SJCRH30 (cell line): ENCODE measurements at places on chromosomes 1 and 21. TPM values are rescaled to one million over a fixed set of nuclear protein-coding genes. Genes with fewer than 3 reads are reported as not detected.

BTG2 gene
- total RNA-seq, result 59.8 and 63.1 TPM in 2 replicates

UMODL1 gene
- 0.30 and 0.79 TPM in 2 replicates for total RNA-seq

MEAF6 gene
- total RNA-seq, result 71.1 and 82.3 TPM in 2 replicates

KRTAP20-4 gene
- total RNA-seq, result not detected in 2 replicates

ACTL8 gene
- 0.08 and 0.13 TPM in 2 replicates for total RNA-seq

S100A2 gene
- total RNA-seq, result 3.2 and 5.5 TPM in 2 replicates

ANXA9 gene
- not detected in 2 replicates for total RNA-seq

FNBP1L gene
- 39.2 and 43.5 TPM in 2 replicates for total RNA-seq

MYOG gene
- 525 and 538 TPM in 2 replicates for total RNA-seq

BTBD19 gene
- 0.43 and 1.4 TPM in 2 replicates for total RNA-seq

SYCP1 gene
- total RNA-seq, result not detected in 2 replicates

LCE1E gene
- total RNA-seq, result not detected in 2 replicates

TRABD2B gene
- total RNA-seq, result 1.1 and 1.3 TPM in 2 replicates

A3GALT2 gene
- total RNA-seq, result not detected in 2 replicates

BATF3 gene
- total RNA-seq, result 15.6 and 16.5 TPM in 2 replicates
